ENCODE measurements at places on chromosomes 3 and 15.
A peak's percentile ranks its signal among the peaks of the same experiment; 100 is the strongest.

- DNase-seq = no peak
Observed at GRCh38 chr3:5332270-5332956, 144.9 kb downstream of the EDEM1 start.

DNA sequence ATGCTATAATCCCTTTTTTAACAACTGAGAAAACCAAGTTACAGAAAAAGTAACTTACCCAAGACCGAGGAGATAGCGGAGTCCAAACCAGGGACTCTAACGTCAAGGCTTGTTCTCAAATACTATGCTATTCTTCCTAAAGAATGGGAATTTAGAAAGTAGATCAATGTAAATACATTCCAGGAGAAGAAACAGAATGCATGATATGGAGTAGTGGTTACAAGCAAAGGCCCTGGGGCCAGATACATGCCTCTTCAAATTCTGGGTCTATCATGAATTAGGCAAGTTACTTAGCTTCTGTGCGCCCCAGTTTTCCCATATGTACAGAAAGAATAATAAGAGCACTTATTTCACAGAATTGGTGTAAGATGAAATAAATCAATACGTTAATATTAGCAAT, 102.0 kb upstream of the CHMP2B start:
- DNase-seq = no peak

- no peak for DNase-seq
Observed at GRCh38 chr3:101842245-101842934, 6.9 kb upstream of the NFKBIZ start.

DNA sequence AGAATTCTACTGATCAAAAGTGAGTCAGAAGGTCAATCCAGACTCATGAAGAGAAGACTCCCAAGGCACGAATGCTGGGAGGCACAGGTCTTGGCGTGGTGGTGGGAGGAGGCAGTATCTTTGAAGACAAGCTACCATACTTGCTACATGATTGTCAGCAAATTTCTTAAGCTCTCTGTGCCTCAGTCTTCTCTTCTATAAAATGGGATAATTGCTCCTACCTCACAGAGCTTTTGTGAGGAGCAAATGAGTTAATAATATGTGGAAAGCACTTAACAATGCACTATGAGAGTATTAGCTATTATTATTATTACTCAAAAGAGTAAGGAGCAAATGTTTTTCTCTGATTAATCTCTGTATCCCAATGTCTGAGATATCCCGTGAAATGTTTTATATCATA, 36.2 kb downstream of the EHD4 start:
- no peak for DNase-seq

- no peak for DNase-seq
Observed at GRCh38 chr3:167033866-167034265, 346.2 kb downstream of the ZBBX start.

- DNase-seq = no peak
Observed at GRCh38 chr3:111691293-111691909, 96.3 kb upstream of the ZBED2 start.

DNA sequence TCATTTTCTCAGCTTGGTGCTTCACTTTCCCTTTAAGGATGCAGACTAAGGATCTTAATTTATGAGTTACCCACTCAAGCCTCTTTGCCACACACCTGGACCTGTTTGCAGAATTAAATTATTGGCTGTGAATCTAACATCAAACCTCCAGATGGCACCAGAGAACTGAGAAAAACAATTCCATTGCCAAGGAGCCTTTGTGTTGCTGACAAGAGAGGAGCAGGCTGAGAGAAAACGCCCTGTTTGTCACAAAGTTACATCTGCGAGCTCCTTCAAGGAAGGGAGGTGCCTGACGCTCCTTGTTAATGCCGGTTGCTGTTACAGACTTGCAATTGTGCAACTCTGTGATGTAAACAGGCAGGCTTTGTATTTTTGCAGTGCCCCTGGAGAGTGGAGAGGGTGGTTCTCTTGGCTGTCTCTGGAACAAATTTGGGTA, 36.3 kb upstream of the TMC3 start:
- DNase-seq = peak; percentile 69

DNA sequence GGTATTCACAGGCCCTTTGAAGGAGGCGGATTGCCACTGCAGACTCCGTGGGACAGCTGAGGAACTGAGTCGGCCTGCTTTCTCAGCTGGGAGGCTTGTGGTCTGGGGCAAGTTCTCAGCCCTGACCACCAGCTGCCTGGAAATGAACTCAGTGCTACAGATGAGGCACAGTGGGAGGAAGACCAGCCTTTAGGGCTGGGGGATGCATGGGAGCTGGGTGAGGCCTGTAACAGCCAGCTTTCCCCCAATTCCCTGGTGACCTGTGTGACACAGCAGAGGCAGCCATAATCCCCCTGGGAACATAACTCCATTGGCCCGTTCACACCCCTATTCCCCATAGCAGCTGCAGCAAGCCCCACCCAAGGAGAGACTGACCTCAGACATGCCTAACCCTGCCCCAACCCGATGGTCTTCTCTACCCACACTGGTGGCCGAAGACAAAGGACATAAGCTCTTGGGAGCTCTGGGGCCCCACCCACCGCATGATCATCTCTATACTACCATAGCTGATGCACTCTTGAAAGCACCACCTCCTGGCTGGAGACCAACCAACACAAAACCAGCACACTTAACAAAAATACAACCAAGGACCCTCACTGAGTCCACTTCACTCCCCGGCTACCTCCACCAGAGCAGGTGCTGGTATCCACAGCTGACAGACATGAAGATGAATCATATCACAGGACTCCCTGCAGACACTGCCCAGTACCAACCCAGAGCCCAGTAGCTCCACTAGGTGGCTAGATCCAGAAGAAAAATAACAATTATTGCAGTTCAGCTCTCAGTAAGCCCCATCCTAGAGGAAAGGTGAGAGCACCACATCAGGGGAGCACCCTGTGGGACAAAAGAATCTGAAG, 24.9 kb downstream of the ZMAT3 start:
- no peak for DNase-seq

- DNase-seq = no peak
Observed at GRCh38 chr15:41583795-41584194, 24.8 kb downstream of the TYRO3 start.

- DNase-seq = no peak
Observed at GRCh38 chr3:12230877-12231276, 58.0 kb upstream of the PPARG start.

DNA sequence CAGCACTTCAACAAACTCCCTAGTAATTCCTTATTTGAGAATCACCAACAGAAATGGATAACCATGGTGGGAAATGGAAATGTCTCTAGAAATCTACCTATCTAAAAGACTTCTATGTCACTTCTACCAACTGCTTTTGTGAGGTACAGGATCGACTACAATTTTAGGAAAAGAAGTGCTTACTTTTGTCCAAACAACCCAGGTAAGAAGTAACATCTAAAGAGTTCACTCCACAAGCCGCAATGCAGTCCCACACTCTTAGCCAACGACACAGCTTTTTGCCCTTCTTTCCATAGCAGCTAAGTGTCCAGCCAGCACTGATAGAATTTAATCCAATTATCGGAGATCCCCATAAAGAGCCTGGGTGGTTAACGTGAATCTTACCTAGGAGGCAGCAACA, 28.1 kb downstream of the ANXA2 start:
- no peak for DNase-seq

- peak; percentile 1 for DNase-seq
Observed at GRCh38 chr3:147191795-147192385, 214.5 kb downstream of the ZIC4 start.

GRCh38 chr3:62143843-62144450, 229.4 kb downstream of the FEZF2 start:
- DNase-seq = no peak

DNA sequence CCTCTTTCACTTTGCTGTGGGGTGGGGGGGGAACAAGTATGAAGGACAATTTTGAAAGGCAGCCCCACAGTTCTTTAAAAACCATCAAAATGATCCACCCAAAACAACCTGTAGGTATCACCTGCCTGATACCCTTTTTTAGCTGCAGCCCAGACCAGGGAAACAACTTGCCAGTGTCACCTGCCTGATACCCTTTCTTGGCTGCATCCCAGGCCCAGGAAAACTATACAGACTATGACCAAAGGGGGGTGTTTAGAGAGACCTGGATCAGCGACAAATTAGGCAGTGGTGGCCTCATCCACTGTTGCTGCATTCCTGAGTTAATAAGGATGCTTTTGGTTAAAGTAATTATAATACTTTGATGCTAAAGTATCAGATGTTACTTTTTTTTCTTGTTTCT, 122.0 kb downstream of the VPS13C start:
- DNase-seq = no peak

GRCh38 chr15:101090428-101090790, 161.4 kb downstream of the CHSY1 start:
- no peak for DNase-seq

DNA sequence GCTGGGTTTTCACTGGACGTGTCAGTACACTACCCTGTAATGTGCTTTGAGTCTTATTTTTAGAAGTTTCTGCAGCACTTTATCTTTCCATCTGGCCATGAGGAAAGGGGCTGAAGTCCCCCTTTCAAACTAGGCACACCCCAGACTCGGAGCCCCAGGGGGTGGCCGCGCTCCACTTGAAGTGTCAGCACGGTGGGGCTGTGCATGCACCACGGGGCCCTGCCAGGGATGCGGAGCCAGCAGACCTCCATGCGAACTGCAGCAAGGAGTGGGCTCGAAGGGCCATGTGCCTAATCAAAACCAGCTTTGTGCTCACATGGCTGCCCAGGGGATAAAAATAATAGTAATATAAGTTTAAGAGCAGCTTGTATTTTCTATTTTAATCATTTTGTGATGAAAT, 100.9 kb upstream of the HACD2 start:
- no peak for DNase-seq

DNA sequence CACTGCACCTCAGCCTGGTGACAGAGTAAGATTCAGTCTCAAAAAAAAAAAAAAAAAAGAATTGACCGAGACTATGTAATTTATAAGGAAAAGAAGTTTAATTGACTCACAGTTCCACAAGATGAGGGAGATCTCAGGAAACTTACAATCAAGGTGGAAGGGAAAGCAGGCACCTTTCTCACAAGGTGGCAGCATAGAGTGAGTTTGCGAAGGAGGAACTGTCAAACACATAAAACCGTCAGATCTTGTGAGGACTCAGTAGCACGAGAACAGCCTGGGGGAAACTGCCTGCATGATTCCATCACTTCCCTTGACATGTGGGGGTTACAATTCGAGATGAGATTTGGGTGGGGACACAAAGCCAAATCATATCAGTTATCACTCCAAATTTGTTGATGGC, 380.9 kb downstream of the EDEM1 start:
- no peak for DNase-seq

DNA sequence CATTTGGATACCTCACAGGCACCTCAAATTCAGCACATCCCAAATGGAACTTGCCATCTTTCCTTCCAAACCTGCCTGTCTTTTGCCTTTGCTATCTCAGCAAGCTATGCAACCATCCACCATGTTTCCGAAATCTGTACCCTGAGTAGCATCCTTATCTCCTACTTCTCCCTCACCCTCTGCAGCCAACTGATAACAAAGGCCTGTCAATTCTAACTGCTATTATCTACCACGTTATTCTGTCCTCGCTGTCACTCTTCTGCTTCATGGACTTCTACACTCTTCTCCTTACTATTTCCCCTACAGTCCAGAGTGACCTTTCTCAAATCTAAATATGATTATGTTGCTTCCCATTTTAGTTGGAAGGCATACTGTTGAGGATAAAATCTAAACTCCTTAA, 25.5 kb upstream of the TAFA4 start:
- DNase-seq = no peak

DNA sequence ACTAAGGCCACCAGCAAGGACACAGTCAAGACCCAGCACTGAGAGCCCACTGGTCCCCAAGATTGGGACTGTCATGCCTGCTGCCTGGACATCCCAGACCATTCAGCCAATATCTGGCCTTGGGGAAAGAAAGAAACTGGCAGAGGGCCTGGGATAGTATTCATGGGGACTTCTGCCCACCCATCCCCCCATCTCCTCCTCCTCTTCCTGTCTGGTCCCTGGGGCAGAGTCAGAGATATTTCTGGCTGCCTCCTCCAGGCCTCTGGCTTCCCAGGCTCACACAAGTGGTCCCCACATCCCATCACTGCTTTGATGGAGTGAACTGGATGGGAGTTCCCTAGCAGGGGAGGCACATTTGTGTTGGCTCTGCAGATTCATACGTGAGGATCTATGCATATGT, 4.2 kb upstream of the RASL12 start:
- DNase-seq = no peak

- no peak for DNase-seq
Observed at GRCh38 chr3:112539825-112540650, 21.7 kb downstream of the ATG3 start.

- no peak for DNase-seq
Observed at GRCh38 chr3:71917545-71917944, 132.6 kb upstream of the PROK2 start.

DNA sequence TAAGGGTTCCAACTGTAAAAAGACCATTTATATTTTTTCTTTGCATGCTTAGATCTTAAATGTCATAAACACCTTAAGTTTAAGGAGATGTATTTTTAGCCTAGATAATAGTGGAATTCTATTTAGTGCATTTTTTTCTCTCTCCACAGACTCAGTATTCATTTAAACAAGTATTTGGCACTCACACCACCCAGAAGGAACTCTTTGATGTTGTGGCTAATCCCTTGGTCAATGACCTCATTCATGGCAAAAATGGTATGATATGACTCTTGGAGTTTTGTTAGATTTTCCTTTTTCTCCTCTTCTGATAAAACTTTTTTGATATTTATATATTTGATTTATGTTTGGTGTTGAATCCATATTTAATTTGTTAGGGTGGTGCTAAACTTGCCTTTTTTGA, 7.3 kb downstream of the KIF23 start:
- no peak for DNase-seq

GRCh38 chr3:43389388-43390254, 103.3 kb downstream of the SNRK start:
- DNase-seq = no peak

DNA sequence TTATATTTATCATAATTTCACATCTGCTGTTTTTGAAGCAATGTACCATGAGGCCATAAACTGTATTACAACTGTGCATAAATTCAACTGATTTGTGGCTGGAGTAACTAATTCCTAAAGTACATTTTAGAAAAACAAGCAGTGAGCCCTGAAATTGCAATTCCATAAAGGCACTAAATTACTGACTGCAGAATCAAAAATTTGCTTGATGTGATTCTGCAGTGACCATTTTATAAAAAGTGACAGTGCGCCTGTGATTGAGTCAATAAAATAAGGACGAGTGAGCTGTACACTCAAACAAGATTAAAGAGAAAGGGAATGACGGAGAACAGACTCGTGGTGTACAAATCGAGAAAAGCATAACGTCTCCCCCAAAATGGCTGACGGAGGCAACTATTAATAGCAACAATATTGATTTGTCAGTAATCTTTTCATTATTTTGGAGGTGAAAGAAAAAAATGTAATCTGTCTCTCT, 121.4 kb upstream of the MEIS2 start:
- no peak for DNase-seq

GRCh38 chr3:58471025-58471887, 20.6 kb upstream of the KCTD6 start:
- DNase-seq = no peak

DNA sequence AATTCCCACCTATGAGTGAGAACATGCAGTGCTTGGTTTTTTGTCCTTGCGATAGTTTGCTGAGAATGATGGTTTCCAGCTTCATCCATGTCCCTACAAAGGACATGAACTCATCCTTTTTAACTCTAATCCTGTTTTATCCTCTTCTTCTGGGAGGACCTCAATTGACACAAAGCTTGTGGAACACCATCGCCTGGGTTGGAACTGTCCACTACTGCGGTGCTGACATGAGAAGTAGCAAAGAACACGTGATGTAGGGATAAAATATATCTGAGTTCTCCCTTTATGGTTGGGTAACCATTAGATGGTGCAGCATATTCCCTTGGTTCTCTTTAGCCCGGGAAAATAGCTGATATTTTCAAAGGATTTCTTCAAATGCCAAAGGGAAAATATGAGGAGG, 105.3 kb upstream of the TOPAZ1 start:
- DNase-seq = no peak

All from occipital lobe (tissue), 3 donors.